ENCODE measurements at places on chromosomes 16 and 17.

DNA sequence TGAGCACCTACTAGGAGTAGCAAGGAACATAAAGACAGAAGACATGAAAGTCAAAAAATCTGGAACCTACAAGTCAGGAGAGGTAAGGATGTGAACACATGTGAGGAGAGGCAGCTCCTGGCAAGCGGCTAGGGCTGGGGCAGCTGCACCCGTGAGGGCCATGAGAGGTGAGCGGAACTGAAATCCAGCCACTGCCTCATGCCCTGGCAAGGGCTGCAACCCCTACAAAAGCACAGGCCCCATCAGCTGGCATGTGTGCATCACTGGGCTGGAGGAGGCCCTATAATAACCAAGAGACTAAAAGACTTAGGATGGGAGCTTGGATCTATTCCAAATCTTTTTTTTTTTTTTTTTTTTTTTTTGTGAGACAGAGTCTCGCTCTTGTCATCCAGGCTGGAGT is 40.3 kb upstream of the ERN1 start:
- no peak for DNase-seq

GRCh38 chr16:3712861-3713372 is 4.4 kb downstream of the TRAP1 start:
- no peak for DNase-seq

- no peak for DNase-seq
Measured at GRCh38 chr17:75288770-75289114, 491 bp downstream of the SLC25A19 start.

- DNase-seq, result no peak
Measured at GRCh38 chr17:71740866-71741265, 380.0 kb upstream of the SOX9 start.

GRCh38 chr16:46591257-46591656 is 29.9 kb downstream of the SHCBP1 start:
- DNase-seq, result no peak

DNA sequence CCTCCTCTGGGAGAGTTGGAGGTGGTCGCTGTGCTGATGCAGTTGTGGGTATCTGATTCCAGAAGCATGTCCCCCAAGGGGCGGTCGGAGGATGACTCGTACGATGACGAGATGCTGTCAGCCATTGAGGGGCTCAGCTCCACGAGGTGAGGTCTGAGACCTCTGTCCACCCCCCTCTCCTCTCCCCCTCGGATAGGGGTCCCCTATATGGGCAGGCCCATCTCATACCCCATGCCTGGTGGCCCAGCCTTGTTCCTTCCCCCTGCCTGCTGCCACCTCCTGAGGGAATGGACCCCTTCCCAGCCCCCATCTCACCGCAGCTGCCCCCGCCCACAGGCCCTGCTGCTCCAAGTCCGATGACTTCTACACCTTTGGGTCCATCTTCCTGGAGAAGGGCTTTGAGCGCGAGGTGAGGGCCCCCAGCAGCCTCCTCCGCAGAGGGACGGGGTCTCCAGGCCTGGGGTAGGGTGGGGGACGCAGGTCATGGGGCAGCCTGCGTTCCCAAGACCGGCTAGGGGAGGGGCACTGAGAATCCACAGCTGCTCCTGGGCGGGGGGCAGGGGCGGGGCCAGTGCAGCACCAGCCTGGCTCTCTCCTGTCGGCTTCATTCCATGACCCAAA is 39.2 kb downstream of the ADCY7 start:
- no peak for DNase-seq

DNA sequence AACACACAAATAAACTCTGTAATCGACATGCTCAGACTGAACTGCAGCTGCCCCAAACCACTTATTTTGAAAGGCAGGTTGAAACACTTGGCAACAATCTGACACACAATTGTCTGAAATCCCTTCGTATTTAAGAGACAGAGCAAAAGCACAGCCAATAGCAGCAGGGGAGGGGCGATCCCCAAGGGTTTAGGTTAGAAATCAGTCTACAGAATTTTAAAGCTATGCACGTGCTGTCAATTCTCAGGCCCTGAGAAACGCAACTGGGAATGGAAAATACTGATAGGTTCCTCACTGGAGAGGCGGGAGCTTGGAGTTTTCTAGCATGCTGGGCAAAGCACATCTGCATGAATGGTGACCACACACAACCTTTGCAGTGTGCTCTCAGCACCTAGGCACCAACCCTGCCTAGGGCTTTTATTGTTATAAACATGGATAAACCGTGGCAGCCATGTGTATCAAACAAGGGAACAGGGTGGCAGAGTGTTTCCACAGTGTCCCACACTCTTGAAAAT is 168.0 kb downstream of the AATF start:
- no peak for DNase-seq

DNA sequence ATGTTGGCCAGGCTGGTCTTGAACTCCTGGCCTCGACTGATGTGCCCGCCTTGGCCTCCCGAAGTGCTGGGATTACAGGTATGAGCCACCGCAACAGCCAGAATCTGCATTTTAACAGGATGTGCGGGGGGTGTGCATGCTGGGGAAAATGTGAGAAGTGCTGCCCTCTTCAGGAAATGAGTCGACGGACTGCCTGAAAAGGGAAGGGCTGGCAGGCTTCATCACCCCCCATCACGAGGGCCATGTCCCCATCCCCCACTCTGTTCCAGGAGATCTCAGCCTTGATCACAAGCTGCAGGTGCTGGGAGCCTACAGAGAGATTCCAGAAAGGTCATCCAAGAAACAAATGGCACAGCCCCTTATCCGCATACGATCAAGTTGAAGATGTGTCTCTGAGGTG is 195.3 kb upstream of the RPL38 start:
- no peak for DNase-seq

DNA sequence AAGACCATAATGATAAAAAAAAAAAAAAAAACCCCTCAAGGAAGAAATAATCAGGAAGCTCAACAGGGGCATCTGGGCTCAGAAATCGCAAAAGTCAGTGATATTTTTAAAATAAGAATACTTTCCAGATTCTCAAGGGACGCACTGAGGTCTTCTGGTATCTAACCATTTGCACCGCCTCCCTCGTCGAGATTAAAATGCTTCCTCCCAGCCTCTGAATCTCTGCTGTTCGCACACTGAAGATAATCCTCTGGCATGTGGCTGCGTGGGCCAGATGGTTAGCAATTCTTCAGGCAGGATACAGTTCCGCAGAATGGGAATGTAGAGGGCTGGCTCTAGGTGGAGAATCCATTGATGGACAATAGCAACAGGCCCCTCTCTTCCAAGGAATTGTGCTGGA is 211.7 kb upstream of the CDH5 start:
- DNase-seq, result no peak
